ENCODE measurements at places on chromosomes 4 and X. TPM values are rescaled to one million over a fixed set of nuclear protein-coding genes. Genes with fewer than 3 reads are reported as not detected.

- no peak for DNase-seq
These were observed at the start of gene CFAP47 for GRCh38 chrX:35919536-35920309. Gene CFAP47, plus strand, starts transcription at chrX:35919734. Its CDS starts 66 bp downstream, at chrX:35919800.

GRCh38 chr4:161463436-161463835, 700.4 kb downstream of the FSTL5 start:
- DNase-seq: no peak

DNA sequence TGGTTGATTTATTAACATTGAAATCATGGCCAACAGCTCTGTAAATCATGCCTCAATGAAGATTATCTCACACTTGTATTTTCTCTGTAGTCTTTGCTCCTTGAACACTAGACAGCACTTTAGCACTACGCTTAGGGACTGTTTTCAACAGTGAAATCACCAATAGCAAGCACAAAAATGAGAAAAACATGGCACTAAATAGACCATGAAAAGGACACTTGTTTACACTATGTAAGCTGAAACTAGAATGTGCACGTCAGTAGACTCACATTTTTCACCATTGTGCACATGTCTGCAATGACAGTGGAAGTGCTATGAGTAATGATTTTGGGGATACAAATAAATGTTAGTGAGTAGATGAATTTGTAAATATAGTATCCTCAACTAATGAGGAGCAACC, 3.1 kb downstream of the BMP2K start:
- no peak for DNase-seq

Gene SSX2B
- not detected for total RNA-seq

Gene TET2
- 36.8 TPM for total RNA-seq
